ENCODE measurements at places on chromosomes 7 and 10.

DNA sequence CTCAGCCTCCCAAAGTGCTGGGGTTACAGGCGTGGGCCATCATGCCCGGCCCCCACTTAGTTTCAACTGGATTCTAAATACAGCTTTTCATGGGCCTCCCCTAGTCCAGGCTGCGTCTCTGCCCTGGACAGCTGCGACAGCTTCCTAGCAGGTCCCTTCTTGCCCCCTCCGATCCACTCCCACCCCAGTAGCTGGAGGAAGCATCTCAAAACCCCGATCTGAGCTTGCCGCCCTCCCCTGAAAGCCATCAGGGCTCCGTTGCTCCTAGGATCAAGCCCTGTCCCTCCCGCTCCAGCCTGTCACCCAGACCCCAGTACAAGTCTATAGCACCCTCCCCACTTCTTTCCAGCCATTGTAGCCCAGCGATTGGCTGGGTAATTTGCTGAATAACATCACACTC lies 64.5 kb downstream of the VWA2 start:
- H3K36me3 ChIP-seq: peaks cover 26% of the 10 kb centered on the region
- no peak for DNase-seq
- no peaks in the 10 kb centered on the region for H3K27me3 ChIP-seq
- peak overlapping the region; percentile 50 for H3K4me3 ChIP-seq

DNA sequence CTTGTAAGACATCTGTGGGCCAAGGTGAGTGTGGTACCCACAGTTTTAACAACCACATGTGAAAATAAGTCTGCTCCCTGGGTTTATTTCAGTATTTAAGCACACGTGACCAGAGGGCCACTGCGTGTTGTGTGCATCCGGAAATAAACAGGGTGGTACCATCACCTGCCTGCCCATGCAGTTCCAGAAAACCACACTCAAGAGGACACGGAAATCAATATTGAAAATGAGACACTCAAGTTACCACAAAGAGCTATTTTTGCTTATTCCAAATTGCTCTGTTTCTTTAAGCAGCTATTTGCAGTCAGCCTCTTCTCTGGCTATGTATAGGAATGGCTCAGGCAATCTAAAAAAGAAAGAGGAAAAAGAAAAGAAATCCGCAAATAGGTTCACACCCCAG lies 71.8 kb upstream of the LOXL4 start:
- no peaks in the 10 kb centered on the region for H3K36me3 ChIP-seq
- H3K4me3 ChIP-seq: no peak overlapping the region
- H3K27me3 ChIP-seq: no peaks in the 10 kb centered on the region
- peaks cover 3% of the 10 kb centered on the region for H3K4me1 ChIP-seq
- no peak overlapping the region for H3K27ac ChIP-seq
- no peak for DNase-seq

GRCh38 chr10:100909501-100910263 lies 3.1 kb upstream of the SLF2 start:
- no peak overlapping the region for H3K27ac ChIP-seq
- H3K4me3 ChIP-seq: no peak overlapping the region
- DNase-seq: no peak
- no peaks in the 10 kb centered on the region for H3K27me3 ChIP-seq
- no peaks in the 10 kb centered on the region for H3K36me3 ChIP-seq

- H3K4me1 ChIP-seq: peaks cover 7% of the 10 kb centered on the region
- H3K27ac ChIP-seq: no peak overlapping the region
- DNase-seq: no peak
- peaks cover 2% of the 10 kb centered on the region for H3K27me3 ChIP-seq
- no peaks in the 10 kb centered on the region for H3K36me3 ChIP-seq
These were observed 25.6 kb downstream of the CCDC3 start for GRCh38 chr10:12975906-12976305.

DNA sequence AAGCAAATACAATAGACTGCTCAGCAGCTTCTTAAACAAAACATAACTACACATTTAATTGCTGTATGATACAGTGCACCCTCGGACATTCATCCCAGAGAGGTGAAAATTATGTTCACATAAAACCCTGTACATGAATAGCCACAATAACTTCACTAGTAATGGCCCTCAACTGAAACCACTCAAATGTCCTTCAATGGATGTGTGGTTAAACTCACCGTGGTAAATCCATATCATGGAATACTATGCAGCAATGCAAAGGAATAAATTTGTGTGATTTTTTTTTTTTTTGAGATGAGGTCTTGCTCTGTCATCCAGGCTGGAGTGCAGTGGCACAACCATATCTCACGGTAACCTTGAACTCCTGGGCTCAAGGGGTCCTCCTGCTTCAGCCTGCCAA lies 252.7 kb downstream of the TCERG1L start:
- no peak overlapping the region for H3K27ac ChIP-seq
- no peak for DNase-seq
- H3K36me3 ChIP-seq: no peaks in the 10 kb centered on the region
- no peaks in the 10 kb centered on the region for H3K4me1 ChIP-seq
- peaks cover 2% of the 10 kb centered on the region for H3K27me3 ChIP-seq

Measured in spinal cord (tissue), 10 donors.